ENCODE measurements at places on chromosomes 13 and 19. TPM values are rescaled to one million over a fixed set of nuclear protein-coding genes. Genes with fewer than 3 reads are reported as not detected.

AP1M1 gene
- 56.7 TPM for total RNA-seq

PRODH2 gene
- total RNA-seq: 5.1 TPM

- peaks cover 29% of the 10 kb centered on the region for H3K4me1 ChIP-seq
- H3K27ac ChIP-seq: no peak overlapping the region
- peaks cover 16% of the 10 kb centered on the region for H3K27me3 ChIP-seq
- H3K4me3 ChIP-seq: no peak overlapping the region
These were observed 41.9 kb downstream of the NFIX start for GRCh38 chr19:13037161-13037560.

- no peak overlapping the region for H3K4me3 ChIP-seq
- H3K27ac ChIP-seq: no peak overlapping the region
- H3K4me1 ChIP-seq: no peaks in the 10 kb centered on the region
- H3K27me3 ChIP-seq: no peaks in the 10 kb centered on the region
- no peaks in the 10 kb centered on the region for H3K36me3 ChIP-seq
These were observed 201.2 kb upstream of the UBL3 start for GRCh38 chr13:30051531-30052060.

DNA sequence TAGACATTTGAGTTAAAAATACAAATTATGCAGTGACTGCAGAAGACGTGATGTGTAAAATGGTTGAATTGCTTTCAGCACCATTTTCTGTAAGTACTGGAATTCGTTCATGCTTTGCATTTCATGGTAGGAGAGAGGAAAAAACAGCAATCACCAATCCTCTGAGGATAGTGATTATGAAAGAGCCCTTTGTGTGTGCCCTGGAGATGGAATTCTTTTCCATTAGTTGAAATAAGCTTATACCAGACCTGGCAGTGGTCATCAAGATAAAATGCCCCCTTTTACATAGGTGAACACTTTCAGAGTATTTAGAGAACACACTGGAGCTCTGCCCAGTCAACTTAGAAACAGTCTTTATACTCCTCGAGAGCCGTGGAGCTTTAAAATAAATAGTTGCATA is 1.7 kb downstream of the CNMD start:
- no peaks in the 10 kb centered on the region for H3K4me1 ChIP-seq
- H3K27ac ChIP-seq: no peak overlapping the region
- H3K36me3 ChIP-seq: no peaks in the 10 kb centered on the region
- H3K4me3 ChIP-seq: no peak overlapping the region
